ENCODE measurements at places on chromosomes 7 and 10.

- DNase-seq = no peak
Measured at GRCh38 chr7:90736968-90737939, 141.1 kb downstream of the CDK14 start.

- no peak for DNase-seq
Measured at GRCh38 chr7:3949242-3949640, 648.2 kb downstream of the SDK1 start.

DNA sequence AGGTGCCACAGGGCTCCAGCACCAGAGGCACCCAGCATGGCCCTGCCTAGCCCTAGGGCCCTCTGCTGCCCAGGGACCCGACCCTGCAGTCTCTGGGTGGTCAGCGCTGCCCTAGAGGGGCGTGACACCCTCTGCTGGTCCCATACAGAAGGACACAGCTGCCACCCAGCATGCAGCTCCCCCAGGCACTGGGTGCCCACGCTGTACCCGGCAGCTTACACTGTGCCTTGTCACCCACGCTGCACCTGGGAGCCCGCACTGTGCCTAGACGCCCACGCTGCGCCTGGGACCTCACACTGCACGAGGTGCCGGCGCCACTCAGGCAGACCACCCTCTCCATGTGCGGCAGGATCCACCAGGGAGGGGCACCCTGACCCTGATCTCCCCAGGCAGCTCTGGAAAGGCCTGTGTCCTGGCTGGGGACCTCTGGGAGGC is 55.2 kb downstream of the PWWP2B start:
- no peak for DNase-seq

DNA sequence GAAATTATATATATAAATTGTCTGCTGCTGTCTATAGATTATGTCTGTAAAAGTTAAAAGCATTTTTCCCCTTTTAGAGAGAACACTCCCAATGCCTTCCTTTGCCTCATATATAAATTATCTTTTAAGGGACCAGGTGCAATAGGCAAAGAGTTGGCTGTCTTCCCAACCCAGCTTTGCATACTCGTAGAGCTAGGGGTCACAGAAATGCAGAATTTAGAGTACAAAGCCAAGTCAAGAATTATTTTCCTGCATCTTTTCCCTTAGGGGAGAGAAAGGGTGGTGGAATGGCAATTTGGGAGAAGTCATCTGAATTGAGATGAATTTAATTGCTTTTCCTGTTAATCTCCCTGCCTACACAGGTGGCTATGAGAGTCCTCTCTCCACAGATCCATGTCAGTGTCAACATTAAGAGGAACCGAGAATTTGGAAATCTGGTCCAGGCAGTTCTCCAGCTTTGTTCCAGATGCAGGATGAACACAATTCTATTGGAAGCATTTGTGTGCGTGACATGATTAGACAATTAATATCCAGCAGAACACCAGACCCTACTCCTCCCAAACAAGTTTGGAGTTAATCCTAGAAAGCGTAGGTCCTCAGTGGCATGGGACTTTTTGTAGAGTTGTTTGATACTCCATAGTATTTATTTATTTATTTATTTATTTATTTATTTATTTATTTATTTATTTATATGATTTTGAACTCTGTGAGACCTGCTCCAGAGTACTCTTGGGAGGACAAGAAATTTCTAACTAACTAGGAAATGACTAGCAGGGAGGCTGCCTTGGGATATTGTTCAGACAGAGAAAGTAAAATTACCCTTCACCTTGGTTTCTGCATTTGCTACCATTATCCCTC is 80.3 kb upstream of the SKAP2 start:
- DNase-seq = no peak

GRCh38 chr10:86472061-86472460 is 49.5 kb downstream of the WAPL start:
- DNase-seq = no peak

GRCh38 chr10:103808780-103809179 is 46.6 kb downstream of the SH3PXD2A start:
- no peak for DNase-seq

- peak; percentile 98 for DNase-seq
Measured at GRCh38 chr7:13990984-13991790, 1.7 kb upstream of the ETV1 start.

DNA sequence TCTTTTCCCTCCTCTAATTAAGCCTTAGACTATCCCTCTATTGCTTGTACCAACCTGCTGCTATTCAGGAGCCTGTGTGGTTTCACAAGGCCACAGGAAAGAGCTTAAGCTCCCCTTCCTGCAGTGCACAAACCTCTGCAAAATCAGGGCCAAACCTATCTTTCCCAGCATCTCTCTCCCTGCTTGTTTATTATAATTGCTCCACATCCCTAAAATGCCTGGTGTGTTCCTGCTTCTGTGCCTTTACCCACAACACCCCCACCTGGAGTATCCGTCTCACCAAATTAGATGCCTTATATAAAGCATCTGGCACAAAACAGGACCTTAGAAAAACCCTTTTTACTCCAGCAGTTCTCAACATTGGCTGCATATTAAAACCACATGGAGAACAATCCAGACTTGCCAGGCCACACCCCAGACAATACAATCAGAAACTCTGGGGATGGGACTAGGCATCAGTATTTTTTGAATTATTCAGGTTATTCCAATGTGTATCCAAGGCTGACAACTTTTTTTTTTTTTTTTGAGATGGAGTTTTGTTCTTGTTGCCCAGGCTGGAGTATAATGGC is 16.7 kb downstream of the SEC31B start:
- no peak for DNase-seq

DNA sequence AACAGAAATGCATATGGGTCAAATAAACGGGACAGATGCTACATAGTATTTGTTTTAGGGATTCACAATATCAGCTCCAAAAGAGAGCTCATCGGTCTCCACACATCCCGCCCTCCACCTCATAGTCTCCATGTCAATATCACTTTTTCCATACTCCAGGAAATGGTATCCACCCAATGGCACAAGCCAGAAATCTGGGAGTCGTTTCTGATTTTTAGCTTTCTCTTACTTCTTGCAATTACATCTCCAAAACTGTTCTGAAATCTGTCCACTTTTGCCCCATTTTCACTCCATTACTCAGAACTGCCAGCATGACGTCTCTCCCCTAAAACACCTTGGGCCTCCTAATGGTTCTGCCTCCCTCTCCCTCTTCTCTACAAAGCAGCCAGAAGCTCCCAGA is 47.4 kb upstream of the EZH2 start:
- no peak for DNase-seq

Measured in T47D (cell line).